Hematopoietic multipotent progenitor cell (in vitro differentiated cells): ENCODE measurements at places on chromosomes 12 and 14. TPM values are rescaled to one million over a fixed set of nuclear protein-coding genes. Genes with fewer than 3 reads are reported as not detected.
A peak's percentile ranks its signal among the peaks of the same experiment; 100 is the strongest.

GNPTAB gene
- 40.4 TPM for total RNA-seq

GPRC5D gene
- total RNA-seq, result not detected

CAPS2 gene
- 11.8 TPM for total RNA-seq

DNA sequence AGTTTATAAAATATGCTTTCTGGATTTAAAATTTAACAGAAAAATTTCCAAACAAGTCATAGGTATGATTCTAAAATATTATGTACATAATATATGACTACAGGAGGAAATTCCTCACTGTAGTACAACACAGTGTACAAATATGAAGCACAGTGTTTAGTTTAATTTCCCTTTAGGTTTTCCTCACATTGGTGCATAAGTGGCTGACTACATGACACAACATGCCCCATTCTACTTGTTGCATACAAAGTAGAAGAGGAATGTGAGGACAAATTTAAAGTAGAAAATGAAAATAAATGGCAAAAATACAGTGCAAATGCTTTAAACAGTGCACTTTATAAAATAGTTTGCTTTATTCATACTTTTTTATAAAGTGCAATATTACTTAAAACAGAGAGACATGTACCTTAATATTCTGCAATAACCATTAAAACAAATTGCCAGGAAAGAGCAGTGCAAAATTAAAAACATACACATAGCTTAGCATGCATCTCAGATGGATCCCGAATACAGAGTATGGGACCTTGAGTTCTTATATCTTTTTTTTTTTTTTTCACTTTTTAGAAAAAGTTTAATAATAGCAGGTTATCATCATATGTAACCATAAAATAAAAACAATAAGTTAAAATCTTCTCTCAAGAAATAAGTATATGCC lies 54.8 kb upstream of the TTC7B start:
- no peak for DNase-seq

DNA sequence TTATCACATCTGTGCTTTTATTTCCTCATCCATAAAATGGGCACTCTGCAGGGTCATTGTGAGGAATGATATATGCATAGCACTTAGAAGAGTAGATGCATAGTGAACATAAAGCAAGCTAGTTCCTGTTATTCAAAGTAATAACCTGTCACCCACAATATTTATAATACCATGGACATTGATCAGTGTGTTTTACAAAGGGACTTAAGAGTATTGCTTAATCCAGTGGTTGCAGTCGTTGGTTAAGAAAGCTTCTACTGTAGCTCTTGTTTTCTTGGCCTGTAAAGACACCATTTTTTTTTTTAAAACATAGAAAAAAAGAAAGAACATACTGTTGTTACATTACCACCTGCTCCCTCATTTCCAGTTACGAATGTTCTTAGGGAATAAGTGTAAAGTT lies 13.1 kb downstream of the METAP2 start:
- no peak for DNase-seq

GRCh38 chr12:6792522-6793201 lies 3.3 kb downstream of the CD4 start:
- DNase-seq, result no peak

DNA sequence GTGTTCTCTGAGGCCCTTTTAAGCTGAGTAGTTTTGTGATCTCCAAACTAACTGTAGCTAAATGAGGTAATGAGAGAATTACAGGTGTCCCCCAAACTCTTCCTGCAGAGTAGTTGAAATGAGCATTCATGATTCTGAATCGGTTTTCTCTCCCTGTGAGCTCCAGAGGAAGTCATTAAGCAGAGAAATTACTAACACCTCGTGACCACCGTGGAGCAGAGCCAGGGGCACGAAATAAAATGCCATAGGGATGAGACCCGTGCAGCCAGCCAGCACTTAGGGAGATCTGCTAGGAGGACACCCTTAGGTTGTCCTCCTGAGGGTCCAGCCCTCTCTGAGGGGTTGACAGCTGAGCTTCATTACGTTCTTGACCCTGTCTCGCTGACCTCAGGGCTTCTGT lies 79.5 kb downstream of the SLC25A47 start:
- no peak for DNase-seq

DNA sequence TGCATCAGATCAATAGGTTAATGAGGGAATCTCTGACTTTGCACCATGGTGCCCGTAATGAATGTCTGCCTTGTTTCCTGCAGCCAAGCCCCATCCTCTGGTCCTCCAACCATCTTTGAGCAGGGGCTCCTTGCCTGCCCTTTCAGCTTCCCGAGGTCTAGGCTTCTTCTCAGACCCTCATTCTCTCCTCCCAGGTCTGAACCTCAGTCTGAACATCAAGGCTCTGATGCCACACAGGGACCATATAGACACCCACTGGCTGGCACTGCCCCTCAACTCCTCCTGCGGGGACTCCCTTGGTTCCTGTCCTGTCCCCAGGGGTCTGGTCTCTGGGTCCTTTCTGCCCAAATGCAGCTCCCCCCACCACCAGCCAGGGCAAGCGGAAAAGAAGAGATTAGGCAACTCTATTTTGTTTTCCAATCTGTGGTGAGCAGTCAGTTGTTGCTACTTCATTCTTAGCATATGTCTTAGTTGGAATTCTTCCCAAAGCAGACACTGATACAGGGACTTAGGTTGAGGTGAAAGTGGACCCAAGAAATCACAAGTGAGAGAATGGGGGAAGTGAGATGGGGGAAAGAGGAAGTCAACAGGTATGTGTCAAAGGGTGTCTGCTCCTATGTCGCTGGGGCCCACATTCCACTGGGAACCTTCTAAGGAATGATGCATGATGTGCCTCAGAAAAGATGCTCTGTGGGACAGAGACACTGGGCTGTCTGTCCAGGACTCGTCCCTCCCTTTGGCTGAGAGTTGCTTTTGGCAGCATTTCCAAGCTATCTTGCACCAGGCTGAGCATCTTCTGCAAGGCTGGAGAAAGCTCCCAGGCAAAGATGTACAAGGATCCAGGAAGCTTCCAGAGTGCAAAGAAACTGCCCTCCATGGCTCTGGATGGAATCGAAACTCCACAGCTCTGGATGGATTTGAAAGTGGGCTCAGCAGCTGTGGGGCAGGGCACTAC lies 1096.5 kb upstream of the TMEM132C start:
- DNase-seq, result no peak

DNA sequence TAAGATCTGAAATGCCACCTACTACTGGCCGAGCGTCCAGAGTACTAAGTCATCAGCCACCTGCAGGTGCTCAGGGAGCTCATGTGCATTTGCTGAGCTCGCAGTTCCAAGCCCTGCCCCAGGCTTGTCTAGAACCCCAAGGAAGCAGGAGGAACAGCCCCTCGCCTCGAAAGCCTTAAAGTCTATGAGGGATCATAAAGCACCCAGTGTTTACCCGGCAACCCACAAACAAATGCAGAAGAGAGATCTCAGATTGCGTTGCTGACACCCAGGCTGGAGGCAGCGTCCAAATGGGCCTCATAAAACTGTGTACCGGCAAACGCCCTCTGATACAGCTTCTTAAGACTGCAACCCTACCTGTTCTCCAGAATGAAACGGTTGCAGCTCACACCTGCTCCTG lies 6.8 kb downstream of the KDM2B start:
- no peak for DNase-seq

GRCh38 chr14:96597680-96598079 lies 95.5 kb downstream of the PAPOLA start:
- DNase-seq, result no peak

- peak; percentile 41 for DNase-seq
Observed at GRCh38 chr12:130746546-130746945, 30.4 kb upstream of the RIMBP2 start.

DNA sequence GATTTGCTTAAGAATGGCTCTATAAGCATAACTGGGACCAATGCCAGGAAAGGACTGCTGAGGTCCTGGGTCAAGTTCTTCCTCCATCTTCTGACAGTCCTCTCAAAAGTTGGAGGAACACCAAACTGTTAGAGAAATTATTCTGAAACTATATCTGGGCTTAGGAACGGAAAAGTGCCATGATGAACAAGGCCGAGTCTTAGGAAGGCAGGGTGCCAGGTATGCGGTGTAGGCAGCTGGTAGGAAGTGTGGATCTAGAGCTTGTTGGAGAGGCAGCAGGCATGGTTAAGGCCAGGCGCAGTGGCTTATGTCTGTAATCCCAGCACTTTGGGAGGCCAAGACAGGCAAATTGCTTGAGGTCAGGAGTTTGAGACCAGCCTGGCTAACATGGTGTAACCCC lies 7.7 kb downstream of the GNPTAB start:
- no peak for DNase-seq

DNA sequence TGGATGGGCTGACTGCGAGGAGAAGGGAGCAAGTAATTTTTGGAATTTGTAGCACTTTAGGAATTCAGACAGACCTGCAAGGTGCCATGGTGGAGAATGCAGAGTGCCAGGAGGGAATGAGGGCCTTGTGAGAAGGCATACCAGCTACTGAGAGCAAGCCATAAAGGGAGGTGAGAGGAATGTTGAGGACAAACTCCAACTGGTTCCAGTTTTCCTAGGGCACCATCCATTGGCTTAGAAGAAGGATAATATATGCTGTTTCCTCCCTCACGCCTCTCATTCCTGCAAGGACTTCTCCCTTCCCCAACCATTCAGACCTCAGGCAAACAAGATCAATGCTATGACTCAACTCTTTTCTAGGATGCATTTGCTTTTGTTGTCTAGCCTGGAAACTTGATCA lies 11.2 kb upstream of the DAAM1 start:
- no peak for DNase-seq

DNA sequence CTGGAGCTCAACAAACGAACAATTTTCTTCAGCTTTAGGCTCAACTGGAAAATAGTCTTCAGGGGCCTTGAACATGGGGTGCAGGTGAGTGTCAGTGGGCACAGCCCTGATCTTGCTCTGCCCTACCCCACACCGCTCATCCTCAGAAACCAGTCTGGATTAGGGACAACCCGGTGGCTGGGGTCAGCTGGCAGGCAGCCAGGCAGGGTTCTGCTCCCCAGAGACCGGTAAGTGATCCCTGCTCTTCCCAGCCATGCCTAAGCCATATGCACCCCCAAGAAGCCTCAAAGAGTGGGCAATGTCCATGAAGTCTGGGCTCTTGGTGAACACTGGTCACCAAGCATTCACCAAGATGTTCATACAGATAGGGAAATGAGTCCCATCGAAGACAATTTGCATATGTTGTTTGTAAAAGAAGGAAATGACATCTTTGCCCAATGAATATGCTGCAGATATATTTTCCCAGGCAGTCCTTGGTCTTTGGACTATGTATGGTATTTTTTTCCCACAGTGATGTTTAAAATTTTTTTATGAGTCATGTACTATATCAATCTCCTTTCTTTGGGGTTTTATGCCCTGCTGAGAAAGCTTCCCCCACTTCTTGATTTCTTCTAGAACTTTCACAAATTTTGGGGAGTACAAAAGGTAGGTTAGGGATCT lies 63.9 kb upstream of the VASH1 start:
- DNase-seq, result no peak

DNA sequence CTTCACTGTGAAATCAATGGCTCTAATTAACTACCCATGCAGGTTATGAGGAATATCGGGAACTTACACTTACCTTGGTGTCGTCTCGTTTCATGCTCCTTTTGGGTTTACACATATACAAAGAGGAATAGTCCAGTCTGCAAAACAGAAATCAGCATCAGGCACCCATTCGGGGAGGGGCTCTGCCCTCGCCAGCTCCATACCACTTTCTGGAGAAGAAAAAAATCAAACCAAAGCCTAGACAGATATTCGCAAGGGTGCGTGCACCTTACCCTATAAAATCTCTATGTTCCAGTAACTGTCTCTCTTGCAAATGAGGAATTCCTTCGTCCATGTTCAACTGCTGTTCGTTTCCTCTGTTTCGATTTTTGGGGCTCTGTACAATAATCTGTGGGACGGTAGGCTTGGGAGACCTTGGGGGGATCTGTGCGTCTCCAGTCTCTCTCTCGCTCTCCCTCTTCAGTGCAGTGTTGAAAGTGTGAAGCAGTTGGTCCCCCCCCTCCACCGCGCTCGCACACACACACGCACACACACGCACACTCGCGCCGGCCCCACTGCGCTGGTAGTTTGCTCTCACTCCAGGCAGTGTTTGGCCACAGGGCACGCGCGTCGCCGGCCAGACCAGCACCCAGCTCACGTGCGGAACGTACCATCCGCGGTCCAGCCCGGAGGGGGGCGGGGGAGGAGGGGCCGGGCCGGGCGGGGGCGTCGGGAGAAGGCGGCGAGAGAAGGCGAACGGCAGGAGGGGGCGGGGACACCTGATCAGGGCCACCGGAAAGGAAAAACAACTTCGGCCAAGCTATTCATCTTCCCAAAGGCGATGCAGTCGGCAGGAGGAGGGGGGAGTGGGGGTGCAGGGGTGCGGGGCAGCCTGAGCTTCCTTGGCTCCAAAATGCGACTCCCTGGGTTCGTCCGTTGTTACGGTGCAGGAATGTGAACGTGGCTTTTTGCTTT lies at the start of gene BHLHE41:
BHLHE41 (minus strand) TSS at position 592 of the 954 bp plus-strand sequence; CDS start at position 334, 258 bp downstream.
- DNase-seq, result no peak

GRCh38 chr12:54222609-54223008 lies 33.8 kb upstream of the SMUG1 start:
- no peak for DNase-seq

GRCh38 chr12:6833189-6833890 lies 5.1 kb downstream of the P3H3 start:
- DNase-seq, result no peak

DNA sequence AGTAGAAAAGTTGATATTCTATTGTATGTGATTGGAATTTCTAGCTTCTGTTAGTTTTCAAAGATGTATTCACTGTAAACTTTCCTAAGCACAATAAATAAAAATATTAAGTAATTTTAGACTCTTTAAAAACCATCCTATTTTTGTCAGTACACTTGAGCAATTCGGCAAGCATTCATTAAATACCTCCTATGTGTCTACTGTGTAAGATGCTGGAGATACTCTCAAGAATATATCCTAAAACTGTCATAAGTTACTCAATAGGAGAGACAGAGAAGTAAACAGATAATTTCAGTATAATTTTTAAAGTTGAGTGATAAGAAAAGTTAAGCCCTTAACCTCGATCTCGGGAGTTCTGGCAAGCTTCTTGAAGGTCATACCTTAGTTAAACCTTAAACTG lies 46.1 kb downstream of the FANCM start:
- DNase-seq, result no peak

- DNase-seq, result no peak
Observed at GRCh38 chr12:82627799-82628198, 58.9 kb upstream of the TMTC2 start.

DNA sequence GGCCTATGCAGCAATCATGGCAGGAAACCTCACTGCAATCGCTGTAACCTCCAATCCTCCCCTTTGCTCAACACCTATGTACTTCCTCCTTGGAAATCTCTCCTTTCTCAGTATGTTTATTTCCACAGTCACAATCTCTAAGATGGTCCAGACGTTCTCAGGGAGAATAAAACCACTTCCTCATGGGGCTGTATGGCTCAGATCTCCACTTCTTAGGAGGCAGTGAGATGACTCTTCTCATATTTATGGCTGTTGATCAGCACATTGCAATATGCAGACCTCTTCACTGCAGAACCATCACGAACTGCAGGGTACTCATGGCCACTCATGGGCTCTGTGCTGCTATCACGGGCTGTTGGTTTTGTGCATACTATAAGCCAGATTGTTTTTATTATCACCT lies 17.1 kb upstream of the OR4K17 start:
- no peak for DNase-seq

DNA sequence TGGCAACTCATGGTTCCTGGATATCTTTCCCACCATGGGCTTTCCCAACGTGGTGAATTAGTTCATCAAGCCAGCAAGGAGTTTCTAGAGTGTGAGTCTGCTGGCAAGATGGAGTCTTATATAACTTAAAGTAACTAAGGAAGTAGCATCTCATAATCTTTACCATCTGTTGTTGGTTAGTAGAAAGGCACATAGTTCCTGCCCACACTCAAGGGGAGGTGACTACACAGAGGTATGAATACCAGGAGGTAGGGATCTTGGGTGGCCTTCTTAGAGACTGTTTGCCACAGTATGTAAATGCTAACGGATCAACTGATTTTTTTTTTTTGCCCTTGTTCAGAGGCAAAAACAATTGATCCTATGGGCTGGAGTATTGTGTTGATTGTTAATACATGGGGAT lies 446.9 kb downstream of the ATP23 start:
- DNase-seq, result no peak
